ENCODE measurements at places on chromosomes 12 and 14.
A peak's percentile ranks its signal among the peaks of the same experiment; 100 is the strongest.

GRCh38 chr14:65850429-65851135, 438.1 kb downstream of the FUT8 start:
- DNase-seq, result no peak

DNA sequence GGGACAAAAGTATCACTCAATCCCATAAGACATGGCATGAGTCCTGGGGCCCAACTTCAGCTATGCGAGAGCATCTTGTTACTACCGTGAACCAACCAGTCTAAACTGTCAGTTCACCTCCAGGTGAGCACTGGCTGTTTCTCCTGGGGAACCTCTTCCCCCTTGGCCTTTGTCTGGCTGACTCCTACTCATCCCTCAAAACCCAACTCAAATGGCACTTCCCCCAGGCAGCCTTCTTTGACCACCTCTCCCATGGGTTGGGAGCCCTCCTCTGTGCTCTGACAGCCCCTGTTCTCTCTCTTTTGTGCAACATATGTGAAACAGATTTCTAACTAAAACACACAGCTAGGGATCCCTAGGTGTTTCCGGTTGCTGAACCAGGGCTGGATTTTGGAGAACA, 37.7 kb downstream of the FOXN4 start:
- no peak for DNase-seq

- DNase-seq, result no peak
Measured at GRCh38 chr14:69246331-69246730, 13.6 kb upstream of the GALNT16 start.

DNA sequence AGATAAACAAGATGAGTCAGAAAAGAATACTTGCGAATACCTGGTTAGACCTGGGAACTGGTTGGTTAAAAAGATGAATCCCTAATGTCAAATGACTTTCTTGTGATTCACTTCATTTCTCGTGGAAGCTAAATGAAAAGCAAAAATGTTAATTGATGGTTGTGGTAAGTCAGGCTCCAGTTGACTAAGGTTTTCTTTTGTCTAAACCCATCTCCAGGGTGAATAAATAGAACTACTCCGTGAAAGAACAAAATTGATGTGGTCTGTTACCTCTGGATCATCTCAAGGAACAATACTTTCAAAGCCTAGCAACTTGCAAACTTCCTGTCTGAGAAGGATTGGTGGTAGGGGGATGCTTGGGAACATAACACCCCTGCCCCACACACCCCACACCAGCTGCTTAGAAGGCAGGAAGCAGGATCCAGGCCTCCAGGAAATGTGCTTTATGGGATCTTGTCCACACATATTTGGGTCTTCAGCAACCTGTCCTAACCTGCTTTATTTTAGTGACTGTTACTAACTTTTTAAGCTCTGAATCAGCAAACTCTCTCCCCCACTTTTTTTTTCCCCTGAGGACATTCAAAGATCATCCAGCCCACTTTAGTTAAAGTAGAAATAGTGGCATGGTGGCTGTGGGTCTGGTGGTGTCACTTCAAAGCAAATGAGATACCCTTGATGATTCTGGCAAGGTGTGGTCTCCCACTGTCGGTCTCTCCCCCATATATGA, 60.4 kb upstream of the PTHLH start:
- DNase-seq, result no peak

DNA sequence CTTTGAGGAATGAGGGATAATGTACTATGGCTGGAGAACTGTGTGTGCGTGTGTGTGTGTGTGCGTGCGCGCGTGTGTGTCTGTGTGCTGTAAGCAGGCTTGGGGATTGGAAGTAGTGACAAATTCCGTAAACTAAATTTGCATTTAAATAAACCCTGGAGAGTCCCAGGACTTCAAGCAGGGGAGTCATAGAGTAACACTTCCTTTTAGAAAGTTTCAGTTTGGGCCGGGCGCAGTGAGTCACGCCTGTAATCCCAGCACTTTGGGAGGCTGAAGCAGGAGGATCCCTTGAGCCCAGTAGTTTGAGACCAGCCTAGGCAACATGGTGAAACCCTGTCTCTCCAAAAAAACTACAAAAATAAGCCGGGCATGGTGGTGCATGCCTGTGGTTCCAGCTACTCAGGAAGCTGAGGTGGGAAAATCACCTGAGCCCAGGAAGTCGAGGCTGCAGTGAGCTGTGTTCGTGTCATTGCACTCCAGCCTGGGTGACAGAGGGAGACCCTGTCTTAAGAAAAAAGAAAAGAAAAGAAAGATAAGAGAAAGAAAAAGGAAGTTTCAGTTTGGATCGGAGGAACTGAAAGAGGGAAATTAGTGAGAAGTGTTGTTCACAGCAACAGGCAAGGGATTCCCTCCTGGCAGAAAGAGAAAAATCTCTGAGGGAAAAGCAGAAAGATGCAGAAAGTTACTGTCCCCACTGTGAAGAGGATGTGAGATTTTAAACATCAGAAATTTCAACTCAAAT, 222.7 kb upstream of the SOX5 start:
- no peak for DNase-seq

DNA sequence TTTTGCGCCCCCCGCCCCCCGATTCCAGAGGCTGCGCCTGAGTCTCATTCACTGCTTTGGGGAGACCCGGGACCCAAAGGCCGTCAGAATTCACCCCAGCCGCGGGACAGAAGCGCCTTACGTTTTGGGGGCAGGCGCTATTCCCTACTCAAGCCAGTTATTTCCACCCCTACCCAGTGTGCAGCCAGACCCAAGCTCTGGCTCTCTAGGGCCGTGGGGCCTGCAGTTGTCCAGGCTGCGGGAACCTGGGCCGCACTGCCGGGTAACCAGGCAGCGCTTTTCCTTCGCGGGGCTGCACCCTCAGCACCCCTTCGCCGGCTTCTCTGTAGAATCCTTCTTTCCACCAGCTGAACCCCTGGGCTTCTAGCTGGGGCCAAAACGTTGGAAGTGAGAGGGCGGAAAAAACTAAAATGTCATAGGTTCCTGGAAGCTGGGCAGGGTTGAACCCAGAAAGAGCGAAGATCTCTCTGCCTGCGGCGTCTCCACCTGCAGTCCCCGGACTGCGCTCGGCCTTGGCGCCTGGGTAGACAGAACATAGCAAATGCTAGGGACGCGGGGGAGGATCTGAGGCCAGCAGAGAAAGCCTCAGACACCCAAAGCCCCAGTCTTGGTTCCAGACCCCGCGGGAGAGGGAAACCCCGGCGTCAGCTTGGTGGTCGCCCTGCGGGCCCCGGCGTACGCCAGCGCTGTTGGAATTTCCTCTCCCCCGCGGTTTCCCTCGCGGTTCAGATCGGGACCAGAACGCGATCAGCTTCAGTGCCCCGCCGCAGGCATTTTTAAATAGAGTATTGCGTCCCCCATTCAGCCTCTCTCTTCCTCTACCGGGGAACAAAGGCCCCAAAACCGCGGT, 18.3 kb downstream of the TBX3 start:
- DNase-seq, result no peak

GRCh38 chr14:23182372-23183157, 895 bp downstream of the SLC7A8 start:
- peak; percentile 57 for DNase-seq

DNA sequence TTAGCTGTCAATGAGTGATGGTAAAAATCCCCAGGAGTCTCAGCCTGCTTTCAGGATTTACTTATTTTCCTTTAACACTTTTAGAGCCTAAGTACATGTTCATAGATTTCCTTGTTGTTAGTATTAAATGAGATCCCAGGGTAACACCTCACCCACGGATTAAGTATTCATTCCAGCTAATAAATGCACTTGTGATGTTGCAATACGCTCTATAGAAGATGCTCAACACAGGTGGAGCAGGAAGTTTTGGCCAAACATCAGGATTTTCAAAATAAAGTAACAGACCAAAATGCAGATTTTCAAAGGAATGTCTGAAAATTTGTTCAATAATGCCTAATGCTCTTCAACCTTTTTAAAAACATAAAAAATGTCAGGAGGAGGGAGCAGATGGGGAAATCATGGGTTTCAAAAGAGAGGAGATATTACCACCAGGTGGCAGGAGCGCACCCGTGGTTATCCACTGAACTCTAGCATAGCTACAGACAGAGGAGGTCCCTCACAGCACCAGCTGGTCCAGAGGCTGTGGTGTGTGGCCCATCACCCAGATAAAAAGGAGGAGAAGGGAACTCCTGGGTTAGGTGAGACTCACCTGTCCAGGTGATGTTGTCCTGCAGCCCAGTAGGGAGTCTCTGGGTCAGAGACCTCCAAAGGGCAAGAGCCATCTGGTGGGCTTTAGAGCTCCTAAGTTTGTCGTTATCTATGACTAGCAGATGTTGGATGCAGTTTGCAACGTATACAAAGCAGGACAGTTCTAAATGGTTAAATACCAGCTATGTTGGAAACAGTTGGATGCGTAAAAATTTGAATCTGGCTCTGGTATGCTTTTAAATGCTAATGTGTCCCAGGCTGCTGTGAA, 1158.4 kb upstream of the TMEM132C start:
- peak; percentile 76 for DNase-seq

GRCh38 chr12:32196250-32197198, 89.9 kb downstream of the BICD1 start:
- no peak for DNase-seq

- DNase-seq, result peak; percentile 83
Measured at GRCh38 chr12:49866859-49867569, 24.1 kb upstream of the BCDIN3D start.

- DNase-seq, result no peak
Measured at GRCh38 chr12:12159988-12160387, 89.2 kb downstream of the BCL2L14 start.

- no peak for DNase-seq
Measured at GRCh38 chr14:75976826-75977581, 4.8 kb downstream of the TGFB3 start.

- DNase-seq, result no peak
Measured at GRCh38 chr14:69945912-69946311, 66.7 kb downstream of the SMOC1 start.

DNA sequence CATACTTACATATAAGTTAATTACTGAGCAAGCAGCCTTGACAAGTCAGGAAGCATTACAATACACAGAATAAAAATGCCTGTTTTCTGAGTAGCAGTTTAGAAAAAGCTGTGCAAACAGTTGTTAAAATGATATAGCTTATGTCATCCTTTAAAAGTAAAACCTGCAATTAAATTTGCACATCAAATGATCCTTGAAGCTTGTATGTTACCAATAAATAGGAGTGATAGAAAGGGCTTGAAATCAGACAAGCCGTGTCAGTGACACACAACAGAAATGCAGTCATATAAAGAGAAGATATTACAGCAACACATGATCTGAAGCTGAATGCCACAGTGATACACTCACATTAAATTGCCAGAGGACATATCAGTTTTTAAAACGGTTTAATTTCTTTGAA, 70.0 kb downstream of the EPS8 start:
- DNase-seq, result no peak

DNA sequence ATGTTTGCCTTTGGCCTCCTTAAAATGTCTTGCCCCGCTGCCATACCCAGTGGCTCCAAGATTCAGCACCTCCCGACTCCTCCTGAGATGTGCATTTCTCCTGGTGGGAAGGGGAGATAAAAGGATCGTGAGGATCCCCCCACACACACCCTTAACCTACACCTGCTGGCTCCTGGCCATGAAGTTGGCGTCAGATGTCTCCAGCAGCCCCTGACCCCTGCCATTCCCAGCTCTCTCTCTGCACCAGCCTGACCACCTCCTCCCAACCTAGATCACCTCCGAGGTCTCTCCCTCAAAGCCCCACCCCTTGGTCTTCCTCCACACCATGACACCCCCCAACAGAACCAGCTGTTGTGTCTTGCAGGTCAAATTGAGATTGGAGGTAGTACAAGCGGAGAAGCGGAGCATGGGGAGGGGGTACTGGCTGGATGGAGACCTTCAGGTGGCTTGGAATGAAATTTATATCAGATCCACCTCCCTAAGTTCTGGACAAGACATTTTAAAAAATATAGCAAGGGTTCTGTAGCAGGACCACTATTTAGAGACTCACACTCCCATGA, 151.1 kb upstream of the FKBP4 start:
- no peak for DNase-seq

DNA sequence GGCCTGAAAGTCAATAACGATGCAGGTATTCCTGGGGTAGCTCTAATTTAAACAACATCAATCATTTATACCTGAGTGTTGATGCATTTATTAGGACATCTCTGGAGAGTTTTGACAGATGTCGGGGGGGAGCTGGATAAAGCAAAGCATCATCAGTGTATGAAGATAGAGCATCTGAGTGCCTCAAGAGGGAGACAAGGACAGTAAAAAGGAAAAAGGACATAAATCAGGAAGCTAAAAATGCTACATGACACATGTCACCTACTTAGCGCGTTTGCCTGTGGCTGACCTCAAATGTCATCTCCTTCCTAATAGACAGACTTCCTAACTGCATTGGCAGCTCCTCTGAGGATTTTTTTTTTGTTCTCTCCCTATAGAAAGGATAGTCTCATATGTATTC, 259.5 kb upstream of the PKP2 start:
- DNase-seq, result no peak

DNA sequence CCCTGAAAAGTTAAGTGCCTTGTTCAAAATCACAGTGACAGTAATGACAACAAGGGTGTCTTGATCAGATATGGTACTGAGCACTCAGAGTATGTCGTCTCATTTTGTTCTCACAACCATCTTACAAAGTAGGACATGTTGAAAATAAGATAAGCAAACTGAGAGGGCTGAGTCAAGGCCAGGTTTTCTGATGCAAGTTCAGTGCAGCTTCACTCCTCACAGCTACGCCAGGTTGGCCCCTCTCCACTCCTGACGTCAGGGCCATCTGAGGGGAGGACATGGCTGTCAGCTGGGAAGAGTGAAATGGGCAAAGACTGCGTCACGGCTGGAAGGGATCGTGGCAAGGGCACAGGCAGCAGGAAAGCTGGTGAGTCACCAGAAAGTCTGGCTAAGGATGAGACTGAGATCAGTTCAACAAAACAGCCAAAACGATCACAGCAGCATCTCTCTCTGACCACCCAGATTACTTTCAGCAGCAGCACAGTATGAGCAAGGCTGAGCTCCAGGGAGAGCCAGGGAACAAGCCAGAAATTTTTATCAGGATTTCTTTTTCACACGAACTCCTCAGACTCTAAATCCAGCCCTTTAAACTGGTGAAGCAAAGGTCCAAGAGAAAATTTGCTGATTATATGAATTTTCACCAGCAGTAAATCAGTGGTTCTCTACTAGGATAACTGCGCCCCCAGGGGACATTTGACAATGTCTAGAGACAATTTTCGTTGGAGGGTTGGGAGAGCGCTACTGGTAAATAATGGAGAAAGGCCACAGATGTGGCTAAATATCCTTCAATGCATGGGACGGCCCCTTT, 297.9 kb upstream of the AMIGO2 start:
- peak; percentile 63 for DNase-seq

GRCh38 chr12:77821699-77822203, 8.9 kb upstream of the NAV3 start:
- DNase-seq, result no peak

GRCh38 chr12:110546339-110546738, 36.8 kb downstream of the PPTC7 start:
- DNase-seq, result no peak

GRCh38 chr14:75188520-75189268, 12.3 kb upstream of the TMED10 start:
- no peak for DNase-seq

- DNase-seq, result no peak
Measured at GRCh38 chr14:55577229-55577628, 2.8 kb upstream of the KTN1 start.

Measured in right forelimb (tissue), 1 donor.